ENCODE measurements at places on chromosomes 7 and 10.

DNA sequence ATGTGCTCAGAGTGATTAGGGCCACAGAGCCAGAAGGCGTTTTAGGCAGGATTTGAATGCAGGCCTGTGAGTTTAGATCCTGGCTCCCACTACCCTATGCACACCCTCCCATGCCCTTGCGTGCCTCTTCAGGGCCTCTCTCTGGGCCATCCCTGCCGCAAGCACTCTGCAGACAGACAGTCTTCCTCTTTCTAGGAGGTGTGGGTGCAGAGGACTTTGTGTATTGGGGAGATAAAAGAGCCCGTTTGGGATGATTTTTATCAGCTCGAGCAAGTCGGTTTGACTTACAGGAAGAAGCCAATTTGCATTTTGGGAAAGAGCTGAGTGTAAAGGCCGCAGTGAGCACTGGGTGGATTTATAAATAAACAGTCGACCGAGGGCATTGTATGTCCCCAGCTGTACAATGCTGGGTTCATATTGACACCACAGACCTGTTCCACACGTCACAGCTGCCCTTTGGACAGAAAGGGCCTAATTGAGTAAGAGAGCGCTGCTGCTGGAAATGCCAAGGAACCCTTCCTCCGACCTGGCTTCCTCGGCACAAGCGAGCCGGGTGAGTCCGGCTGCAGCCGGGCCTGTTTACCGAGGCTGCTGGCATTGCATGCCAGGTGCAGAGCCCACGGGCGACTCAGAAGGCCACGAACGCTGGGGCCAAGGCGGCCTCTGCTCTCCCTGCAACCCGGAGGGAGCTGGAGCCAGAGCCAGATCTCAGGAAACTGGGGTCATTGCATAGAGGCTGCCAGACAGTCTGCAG lies 25.1 kb downstream of the ZMIZ1 start:
- peak; percentile 47 for DNase-seq

DNA sequence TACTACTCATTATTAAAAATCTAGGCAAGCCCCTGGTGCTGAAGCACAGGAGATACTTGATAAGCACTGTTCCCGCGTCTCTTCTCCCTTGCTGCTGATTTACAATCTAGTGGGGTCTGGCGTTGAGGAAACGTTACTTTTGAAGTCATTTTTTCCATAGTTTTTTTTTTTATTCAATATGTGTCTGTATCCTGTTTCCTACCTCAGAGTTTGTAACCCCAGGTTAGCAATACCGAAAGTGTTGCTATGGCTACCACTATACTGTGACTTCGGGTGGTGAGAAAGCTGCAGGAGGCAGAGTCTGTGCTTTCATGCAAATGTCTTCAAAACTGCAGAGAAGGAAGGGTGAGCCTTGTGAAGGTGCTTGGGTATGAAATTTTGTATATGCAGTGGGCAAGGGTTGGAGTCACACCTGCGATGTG lies 458.8 kb upstream of the GHITM start:
- no peak for DNase-seq

DNA sequence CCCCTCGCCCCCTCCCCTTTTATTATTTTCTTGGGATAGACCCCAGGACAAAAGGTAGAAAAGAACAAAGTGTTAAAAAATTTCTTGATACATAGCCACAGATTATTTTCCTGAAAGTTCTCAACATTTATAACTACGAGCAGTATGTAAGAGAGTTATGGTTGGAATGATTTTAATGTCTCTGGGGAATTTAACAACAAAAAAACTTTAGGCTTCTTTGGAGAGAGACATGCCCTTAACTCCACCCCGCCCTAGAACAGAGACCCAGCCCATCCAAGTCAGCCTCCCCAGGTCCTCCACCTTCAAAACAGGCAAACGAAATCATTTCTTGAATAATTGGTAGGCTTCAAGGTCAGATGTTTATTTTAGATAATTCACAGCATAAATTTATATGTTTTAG lies 97.1 kb downstream of the TCF7L2 start:
- no peak for DNase-seq

DNA sequence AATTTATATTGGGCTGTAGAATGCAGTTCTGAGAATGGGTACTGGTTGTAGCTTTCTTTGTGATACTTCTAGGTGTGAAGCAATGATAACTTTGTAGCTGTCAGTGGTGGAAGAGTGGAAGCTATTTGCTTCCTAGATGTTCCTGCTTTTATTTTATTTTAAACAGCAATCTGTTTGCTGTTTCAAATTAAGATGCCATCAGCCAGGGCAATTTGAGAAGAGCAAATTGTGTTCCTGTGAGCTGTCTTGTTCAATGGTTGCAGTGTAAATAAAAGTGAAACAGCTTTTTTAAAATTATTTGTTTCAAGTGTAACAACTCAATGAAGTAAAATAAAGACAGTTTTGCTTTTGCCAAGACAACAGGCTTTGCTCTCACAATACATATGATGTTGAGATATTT lies 150.8 kb upstream of the TMEM229A start:
- DNase-seq, result no peak

DNA sequence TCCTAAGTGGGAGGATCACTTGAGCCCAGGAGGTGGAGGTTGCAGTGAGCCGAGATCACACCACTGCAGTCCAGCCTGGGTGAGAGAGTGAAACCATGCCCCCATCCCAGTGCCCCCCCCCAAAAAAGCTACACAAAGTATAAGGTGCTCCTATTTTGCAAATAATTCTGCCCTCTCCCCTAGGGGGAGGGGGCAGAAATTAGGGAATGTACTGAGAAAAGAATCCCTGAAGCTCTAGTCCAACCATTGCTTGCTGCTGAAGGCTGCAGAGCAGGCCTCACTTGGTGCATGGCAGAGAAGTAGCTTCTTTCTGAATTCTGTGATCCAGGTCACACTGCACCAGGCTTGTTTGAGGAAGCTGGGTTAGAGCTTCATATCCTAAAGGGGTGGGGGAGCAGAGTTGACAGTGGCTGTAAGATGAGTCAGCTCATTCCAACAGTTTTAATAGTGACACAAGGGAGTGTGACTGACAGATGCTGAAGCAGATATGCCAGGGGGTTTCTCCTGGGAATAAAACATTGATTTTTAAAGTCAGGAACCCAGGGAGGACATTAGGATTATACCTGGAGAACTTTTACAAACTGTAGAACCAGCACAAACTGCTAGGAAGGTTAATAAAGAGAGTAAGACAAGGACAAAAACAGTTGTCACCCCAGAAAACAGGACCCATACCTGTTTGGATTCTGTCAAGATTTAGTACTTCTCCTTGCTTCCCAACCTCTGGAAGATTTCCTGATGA lies 32.8 kb upstream of the STRIP2 start:
- DNase-seq, result no peak

- peak; percentile 41 for DNase-seq
These were observed 93.2 kb downstream of the AKR1D1 start for GRCh38 chr7:138169441-138169851.

GRCh38 chr10:78059906-78060702 lies 26.4 kb downstream of the RPS24 start:
- no peak for DNase-seq

- DNase-seq, result no peak
These were observed 311.6 kb downstream of the CCDC3 start for GRCh38 chr10:12689893-12690292.

DNA sequence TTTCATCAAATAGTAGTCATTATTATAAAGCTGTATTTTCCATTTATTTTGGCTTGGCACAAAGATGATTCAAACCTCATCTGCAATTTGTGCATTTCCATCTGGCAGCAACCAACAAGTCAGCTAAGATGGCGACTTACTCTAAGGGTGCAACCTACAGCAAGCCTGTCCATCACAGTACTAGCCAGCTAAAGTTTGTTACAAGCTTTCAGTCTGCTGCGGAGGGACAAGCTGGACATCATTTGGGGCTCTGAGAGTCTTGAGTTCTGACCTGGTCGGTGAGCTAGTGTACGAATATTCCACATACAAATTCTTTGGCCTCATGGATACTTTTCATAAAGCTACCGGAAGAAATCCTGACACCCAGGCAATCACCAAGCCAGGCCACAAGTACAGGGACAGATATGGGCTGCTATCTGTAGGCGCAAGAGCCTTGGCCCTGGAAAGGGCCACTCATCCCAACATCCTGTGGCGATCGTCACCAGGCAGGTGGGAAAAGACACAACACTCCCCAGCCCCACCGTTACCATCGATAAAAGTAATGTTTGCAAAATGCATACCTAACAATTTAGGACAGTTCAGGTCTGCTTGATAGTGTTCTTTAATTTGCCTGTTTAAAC lies 307.6 kb downstream of the SKIDA1 start:
- no peak for DNase-seq

- peak; percentile 83 for DNase-seq
These were observed 258.1 kb downstream of the KLF6 start for GRCh38 chr10:3526727-3527501.

DNA sequence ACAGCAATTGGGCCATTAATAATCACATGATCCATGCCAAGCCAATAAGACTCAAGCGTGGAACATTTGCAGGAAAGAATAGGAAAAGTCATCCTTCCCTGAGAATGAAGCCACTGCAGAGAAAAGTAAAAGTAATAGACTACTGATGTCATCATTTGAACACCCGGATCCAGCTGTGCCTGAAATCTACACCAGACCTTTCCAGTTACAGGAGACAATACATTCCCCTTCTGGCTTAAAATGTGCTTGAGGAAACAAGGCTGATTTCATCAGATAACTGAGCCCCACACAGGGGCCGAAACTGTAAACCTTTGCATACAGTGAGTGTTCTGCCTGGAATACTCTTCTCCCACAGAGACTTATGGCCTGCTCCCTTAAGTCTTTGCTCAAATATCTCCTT lies 232.8 kb downstream of the KCNMA1 start:
- no peak for DNase-seq

- DNase-seq, result peak; percentile 62
These were observed 728 bp downstream of the CAV2 start for GRCh38 chr7:116500078-116500853.

DNA sequence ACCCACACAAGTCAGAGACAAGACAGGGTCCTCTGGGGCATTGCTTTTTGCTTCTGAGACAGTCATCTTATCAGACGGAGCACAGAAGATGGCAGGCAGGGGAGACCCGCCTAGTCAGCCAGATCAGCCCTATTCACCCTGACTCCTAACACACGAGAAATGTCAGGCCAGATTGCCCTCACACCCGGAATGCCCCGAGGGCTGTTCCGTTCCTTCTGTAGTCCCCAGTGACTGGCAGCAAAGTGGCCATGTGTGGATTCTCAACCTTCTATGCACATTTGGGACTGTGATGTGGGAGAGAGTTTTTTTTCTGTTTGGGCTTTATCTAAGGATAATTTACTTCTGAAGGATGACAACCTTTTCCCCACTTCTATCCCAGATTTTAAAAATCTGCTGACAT lies 35.5 kb upstream of the TBX20 start:
- DNase-seq, result no peak

GRCh38 chr7:123725586-123726171 lies 23.1 kb downstream of the WASL start:
- DNase-seq, result no peak

- peak; percentile 57 for DNase-seq
These were observed 42.3 kb downstream of the AKR1E2 start for GRCh38 chr10:4868357-4868657.

GRCh38 chr10:72335394-72336258 lies 19.1 kb downstream of the DNAJB12 start:
- DNase-seq, result peak; percentile 80

GRCh38 chr7:116786791-116787443 lies 75.5 kb upstream of the CAPZA2 start:
- DNase-seq, result peak; percentile 47

GRCh38 chr7:15508258-15508657 lies 53.6 kb downstream of the AGMO start:
- DNase-seq, result peak; percentile 7

DNA sequence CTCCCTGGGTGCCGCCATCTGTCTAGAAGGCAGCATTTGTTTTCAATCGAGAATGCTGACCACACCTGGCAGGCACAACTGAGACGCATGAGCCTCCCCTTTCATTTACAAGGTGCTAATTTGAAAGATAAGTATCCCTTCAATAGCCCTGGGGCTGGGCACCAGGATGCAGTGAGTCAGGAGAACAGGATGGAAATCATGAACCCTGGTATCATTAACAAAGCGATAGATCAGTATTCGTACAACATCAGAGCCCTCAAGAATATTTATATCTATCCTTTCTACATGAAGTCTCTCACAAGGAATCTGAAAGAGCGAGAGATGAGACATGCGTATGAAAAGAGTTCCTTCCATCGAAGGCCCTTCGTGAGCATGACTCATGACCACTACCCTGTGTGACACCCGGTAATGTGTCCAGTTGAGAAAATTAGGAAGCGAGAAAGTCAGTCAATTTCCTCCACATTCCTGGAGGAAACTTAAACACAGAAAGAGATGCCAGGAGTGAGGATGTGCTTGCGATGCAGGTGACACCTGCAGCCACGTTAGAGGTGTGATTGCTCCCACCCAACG lies 123.1 kb upstream of the PITRM1 start:
- DNase-seq, result no peak

DNA sequence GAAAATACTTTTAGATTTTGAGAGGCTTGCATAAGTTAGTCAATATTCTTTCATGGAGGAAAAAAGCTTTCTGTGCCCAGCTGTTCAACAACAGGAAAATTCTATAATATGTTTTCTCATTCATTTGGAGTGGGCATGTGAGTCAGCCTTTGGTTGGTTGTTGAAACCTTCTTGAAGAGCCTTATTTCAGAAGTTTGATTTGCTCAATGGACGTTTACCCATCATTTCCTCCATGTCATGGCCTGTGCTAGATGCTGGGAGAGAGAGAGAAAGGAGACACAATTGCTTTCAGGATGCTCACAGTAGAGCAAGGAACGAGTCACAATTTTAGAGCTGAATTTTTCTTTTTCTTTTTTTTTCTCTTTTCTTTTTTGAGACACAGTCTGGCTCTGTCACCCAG lies 181.7 kb downstream of the PRKCQ start:
- no peak for DNase-seq

DNA sequence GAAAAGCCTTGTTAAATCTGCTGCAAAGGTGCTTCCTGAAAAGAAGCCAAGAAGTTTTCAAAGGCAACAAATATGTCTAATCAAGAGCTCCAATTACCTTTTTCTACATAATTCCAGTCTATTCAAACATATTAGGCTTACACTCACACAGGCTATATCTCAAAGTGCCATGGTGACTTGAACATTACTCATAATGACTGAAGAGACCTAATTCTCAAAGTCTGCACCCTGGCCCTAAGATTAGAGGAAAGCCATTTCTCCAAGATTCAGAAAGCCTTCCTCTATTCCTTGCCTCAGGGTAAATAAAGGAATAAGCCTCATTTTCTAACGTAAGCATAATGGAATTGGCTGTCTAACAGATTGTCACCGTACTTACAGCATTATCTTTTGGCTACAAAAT lies 78.3 kb upstream of the THSD7A start:
- DNase-seq, result no peak

DNA sequence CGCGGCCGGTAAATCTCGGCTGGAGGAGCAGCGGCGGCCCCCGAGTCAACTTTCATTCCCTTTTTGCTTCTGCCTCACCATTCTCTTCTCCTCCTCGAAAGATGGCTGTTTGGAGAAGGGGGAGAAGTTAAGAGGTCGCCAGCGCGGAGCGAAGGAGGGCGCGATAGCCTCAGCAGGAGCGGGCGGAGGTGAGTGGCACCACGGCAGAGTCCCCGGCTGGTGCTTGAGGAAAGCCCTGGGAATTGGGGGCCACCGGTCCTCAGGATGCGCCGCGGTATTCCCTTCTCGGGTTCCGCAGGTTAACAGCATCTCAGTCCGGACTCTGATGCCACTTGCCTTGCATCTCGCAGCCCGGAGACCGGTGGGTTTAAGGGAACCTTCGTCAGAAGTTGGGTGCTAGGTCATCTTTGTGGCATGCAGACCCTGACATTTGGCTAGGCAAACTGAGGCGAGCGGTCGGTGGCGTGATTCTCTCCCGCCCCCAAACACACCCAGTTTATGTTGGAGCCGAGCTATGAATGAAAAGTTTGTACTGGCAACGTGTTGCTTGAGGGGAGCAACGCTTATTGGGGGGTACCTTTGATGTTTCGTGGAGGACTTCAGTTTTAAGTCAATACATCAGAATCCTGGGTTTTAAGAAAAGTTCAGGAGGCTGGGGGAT lies 59.5 kb upstream of the PRPS1L1 start:
- DNase-seq, result no peak

All from amniotic epithelial cell (primary cell).